Vagina (tissue), 2 donors: ENCODE measurements at places on chromosomes 5 and 9. TPM values are rescaled to one million over a fixed set of nuclear protein-coding genes. Genes with fewer than 3 reads are reported as not detected.

DNA sequence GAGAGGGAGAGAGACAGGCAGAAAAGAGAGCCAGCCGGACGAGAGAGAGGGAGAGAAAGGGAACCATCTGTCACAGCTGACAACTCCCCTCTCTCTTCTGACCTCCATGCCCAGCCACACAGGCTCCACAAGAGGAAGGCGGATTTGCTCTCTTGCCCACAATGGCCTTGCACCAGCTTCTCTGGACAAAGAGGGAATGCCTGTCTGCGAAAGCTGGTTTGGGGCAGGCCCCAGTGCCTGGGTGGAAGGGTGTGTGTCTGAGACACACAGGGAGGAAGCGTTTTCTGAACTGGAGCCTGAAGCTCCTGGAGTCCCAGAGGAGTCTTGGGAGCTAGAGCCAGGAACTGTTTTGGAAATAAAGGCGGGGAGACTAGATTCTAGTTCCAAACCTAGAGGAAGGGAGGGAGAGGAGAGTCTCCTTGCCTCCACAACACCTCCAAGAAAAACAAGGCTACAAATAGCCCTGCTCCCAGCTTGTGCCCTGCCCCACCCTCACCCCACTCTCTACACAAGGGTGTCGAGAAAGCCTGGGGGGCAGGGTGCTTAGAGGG, 12.5 kb downstream of the C1QTNF2 start:
- H3K4me3 ChIP-seq, result no peak overlapping the region
- H3K36me3 ChIP-seq, result no peaks in the 10 kb centered on the region
- peaks cover 25% of the 10 kb centered on the region for H3K4me1 ChIP-seq
- H3K27ac ChIP-seq, result peak overlapping the region; percentile 71

GRCh38 chr5:174493530-174493929, 230.9 kb upstream of the MSX2 start:
- no peak overlapping the region for H3K4me3 ChIP-seq
- H3K36me3 ChIP-seq, result no peaks in the 10 kb centered on the region
- H3K4me1 ChIP-seq, result no peaks in the 10 kb centered on the region
- no peak overlapping the region for H3K27ac ChIP-seq
- H3K27me3 ChIP-seq, result no peaks in the 10 kb centered on the region
- no peak for DNase-seq

Gene SLC28A3
- total RNA-seq, result 10.3 TPM

Gene SPACA9
- total RNA-seq, result 2.7 TPM

Gene CXCL14
- total RNA-seq, result 62.1 TPM

GRCh38 chr5:103896593-103896992, 334.0 kb upstream of the NUDT12 start:
- H3K4me1 ChIP-seq, result no peaks in the 10 kb centered on the region
- no peak for DNase-seq
- no peak overlapping the region for H3K27ac ChIP-seq

Gene CDH6
- 5.2 TPM for total RNA-seq

GRCh38 chr9:126347093-126347492, 20.5 kb downstream of the MVB12B start:
- H3K27ac ChIP-seq, result peak overlapping the region; percentile 37
- H3K36me3 ChIP-seq, result no peaks in the 10 kb centered on the region
- H3K4me1 ChIP-seq, result peaks cover 29% of the 10 kb centered on the region
- DNase-seq, result no peak
- no peak overlapping the region for H3K4me3 ChIP-seq

DNA sequence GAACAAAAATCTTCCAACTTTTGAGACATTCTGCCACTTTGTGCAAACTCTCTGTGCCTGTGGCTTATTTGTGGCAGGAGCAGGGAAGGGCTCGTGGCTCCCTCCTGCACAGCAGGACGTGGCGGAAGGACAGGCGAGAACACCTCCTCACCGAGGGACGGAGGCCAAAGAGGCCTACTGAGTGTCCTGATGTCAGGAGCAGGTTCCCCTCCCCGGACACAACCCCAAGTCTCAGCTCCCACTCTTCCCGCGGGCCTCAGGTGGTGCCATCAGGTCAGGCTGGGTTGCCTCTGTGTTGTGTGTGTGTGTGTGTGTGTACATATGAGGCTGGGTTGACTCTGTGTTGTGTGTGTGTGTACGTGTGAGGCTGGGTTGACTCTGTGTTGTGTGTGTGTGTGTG, 136.8 kb upstream of the LPCAT1 start:
- no peaks in the 10 kb centered on the region for H3K4me1 ChIP-seq
- H3K4me3 ChIP-seq, result no peak overlapping the region
- no peak for DNase-seq

DNA sequence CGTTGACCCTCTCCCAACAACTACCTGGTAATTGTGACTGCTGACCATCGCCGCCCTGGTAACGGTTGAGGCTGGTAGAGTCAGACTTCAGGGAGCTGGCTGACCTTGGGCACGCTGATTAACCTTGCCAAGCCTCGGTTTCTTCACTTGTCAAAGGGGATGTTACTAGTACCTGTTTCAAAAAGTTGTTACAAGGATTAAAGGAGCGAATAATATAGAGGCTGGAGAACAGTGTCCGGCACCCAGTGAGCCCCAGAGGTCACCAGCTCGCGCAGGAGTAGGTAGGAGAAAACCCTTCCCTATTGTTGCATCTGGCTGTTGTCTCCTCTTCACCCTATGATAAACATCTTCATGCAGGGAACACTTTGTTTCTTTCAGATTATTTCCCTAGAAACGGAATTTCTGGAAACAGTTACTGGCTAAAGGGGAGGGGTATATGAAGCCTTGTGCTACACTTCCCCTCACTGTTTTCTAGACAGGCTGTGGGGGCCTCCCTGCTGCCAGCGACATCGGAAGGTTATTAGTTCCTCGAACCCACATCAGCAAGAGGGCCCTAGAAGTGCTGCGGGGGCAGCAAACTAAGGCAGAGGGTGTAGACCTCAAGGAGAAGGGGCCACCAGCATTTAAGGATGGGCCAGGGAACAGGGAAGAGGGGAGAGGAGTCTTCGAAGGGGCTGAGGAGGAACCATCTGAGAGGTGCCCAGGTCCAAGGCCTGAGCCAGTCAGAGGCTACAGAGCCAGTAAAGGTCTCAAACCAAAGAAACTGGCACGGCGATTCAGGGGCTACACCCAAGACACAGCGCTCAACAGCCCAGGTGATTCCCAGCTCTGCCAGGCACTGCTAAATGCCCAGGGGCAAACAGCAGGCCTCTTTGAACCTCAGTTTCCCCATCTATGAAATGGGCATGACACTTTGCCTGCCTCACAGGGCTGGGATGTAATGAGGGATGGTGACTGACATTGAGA, 37.6 kb downstream of the HRH2 start:
- no peak overlapping the region for H3K27ac ChIP-seq
- no peak overlapping the region for H3K4me3 ChIP-seq
- DNase-seq, result no peak
- no peaks in the 10 kb centered on the region for H3K4me1 ChIP-seq
- H3K27me3 ChIP-seq, result no peaks in the 10 kb centered on the region

Gene TCF7
- total RNA-seq, result 1.7 TPM

- H3K4me1 ChIP-seq, result no peaks in the 10 kb centered on the region
- H3K27me3 ChIP-seq, result no peaks in the 10 kb centered on the region
- no peak overlapping the region for H3K4me3 ChIP-seq
- no peak overlapping the region for H3K27ac ChIP-seq
- H3K36me3 ChIP-seq, result peaks cover 40% of the 10 kb centered on the region
Observed at GRCh38 chr9:120571443-120572257, 8.3 kb downstream of the CDK5RAP2 start.

Gene WNT8A
- not detected for total RNA-seq

DNA sequence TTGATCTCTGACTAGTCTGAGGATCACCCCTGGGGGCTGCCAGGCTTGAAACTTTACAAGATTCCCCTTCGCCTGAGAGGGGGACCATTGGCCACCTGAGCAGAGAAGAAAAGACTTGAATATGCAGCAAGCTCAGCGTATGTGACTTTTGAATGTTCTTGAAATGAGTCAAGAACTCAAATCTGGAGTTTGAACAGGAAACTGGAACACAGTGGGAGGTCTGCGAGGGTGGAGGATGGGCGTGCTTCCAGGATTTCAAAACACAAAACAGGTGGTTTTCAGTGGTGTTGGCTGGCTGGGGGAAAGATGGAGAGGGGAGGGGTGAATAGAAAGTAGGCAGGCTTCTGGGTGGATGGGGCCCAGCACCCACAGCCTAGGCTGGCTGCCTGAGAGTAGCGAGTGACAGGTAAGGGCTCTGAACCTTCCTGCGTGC, 40.6 kb downstream of the TMEM174 start:
- H3K36me3 ChIP-seq, result no peaks in the 10 kb centered on the region
- H3K27me3 ChIP-seq, result peaks cover 4% of the 10 kb centered on the region
- no peak overlapping the region for H3K4me3 ChIP-seq
- H3K27ac ChIP-seq, result no peak overlapping the region
- H3K4me1 ChIP-seq, result peaks cover 12% of the 10 kb centered on the region

GRCh38 chr9:36900856-36901220, 133.2 kb downstream of the PAX5 start:
- H3K27ac ChIP-seq, result no peak overlapping the region
- H3K4me1 ChIP-seq, result peaks cover 6% of the 10 kb centered on the region
- no peaks in the 10 kb centered on the region for H3K27me3 ChIP-seq
- no peak for DNase-seq

- no peak overlapping the region for H3K4me3 ChIP-seq
- no peak overlapping the region for H3K27ac ChIP-seq
- peaks cover 20% of the 10 kb centered on the region for H3K4me1 ChIP-seq
Observed at GRCh38 chr5:134406390-134406789, 5.3 kb downstream of the CDKN2AIPNL start.

DNA sequence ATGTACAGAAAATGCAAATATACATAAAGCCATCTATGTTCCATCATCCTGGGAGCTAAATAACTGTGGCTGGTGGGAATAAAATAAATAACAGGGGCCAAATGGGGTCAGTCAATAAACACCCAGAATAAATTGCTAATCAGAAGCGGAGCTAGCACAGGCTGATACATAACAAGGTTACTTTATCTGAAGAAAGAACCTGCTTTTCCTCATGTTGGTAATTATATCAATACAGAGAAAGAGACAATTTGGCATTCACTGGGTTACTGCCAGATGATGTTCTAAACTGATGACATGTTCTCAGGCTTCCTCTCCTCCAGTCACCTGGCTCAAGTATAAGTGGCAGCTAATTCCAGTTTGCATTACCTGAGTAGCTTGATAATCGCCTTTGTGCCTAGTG, 144.9 kb upstream of the CD180 start:
- H3K36me3 ChIP-seq, result no peaks in the 10 kb centered on the region
- H3K4me3 ChIP-seq, result no peak overlapping the region
- DNase-seq, result no peak

GRCh38 chr5:138011991-138012390, 20.9 kb downstream of the FAM13B start:
- no peak overlapping the region for H3K4me3 ChIP-seq
- H3K4me1 ChIP-seq, result no peaks in the 10 kb centered on the region
- H3K27ac ChIP-seq, result no peak overlapping the region
- no peaks in the 10 kb centered on the region for H3K27me3 ChIP-seq

GRCh38 chr5:116462500-116462899, 112.1 kb downstream of the SEMA6A start:
- no peak for DNase-seq
- peaks cover 14% of the 10 kb centered on the region for H3K36me3 ChIP-seq
- no peak overlapping the region for H3K4me3 ChIP-seq
- no peak overlapping the region for H3K27ac ChIP-seq

- no peaks in the 10 kb centered on the region for H3K36me3 ChIP-seq
- no peaks in the 10 kb centered on the region for H3K27me3 ChIP-seq
- no peaks in the 10 kb centered on the region for H3K4me1 ChIP-seq
Observed at GRCh38 chr9:116115761-116116353, 37.7 kb upstream of the PAPPA start.

DNA sequence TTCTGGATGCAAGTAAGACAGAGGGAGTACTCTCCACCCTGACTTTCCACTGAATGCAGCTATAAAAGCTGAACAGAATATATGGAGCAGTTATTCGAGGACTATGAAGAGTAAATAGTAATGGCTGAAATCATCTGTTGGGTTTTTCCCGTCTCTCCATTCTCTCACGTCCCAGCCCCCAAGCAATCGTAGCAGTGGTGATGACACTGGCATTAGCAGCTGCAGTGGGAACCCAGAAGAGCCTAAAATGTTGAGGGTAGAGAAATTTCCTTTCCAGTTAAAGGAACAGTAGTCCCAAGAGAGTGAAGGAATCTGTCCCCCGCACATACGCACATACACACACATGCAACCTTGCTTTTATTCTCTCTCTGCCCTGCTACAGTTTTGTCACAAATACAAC, 33.2 kb downstream of the MED27 start:
- no peak overlapping the region for H3K27ac ChIP-seq
- DNase-seq, result no peak
- H3K4me1 ChIP-seq, result no peaks in the 10 kb centered on the region
- H3K36me3 ChIP-seq, result no peaks in the 10 kb centered on the region

- no peak overlapping the region for H3K27ac ChIP-seq
- H3K4me3 ChIP-seq, result no peak overlapping the region
- DNase-seq, result no peak
- H3K36me3 ChIP-seq, result no peaks in the 10 kb centered on the region
- H3K27me3 ChIP-seq, result no peaks in the 10 kb centered on the region
Observed at GRCh38 chr5:36443941-36444340, 142.2 kb upstream of the RANBP3L start.

DNA sequence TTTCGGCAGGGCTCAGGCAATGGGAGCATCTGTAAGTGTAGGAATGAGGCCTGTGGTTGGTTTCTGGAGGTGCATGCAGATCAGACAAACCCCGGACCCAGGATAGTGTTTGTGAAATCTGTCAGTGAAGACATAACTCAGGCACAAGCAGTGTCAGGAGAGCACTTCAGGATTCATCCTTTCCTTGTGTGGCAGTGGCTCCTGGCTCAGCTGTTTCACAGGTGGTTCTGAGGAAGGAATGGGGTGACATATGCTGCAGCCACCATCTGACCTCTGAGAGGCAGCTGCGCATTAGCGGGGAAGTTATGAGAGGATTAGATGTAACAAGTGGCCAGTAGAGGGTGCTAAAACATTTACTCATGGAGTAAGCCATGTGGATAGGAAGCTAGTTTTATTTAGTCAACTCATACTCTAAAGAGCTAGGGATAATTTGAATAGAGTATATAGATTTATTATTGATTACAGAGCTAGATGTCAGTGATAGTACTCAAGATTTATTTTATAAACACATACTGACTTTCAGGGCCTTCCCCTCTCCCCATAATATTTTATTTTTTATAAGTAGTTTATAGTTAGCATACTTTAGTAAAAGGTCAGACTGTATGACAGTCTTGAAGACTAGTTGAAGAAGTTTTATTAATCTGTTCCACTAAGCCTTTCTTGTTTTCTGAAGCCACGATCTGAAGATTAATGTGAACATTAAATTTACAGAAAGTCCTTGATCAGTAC, 28.4 kb downstream of the NNT start:
- no peaks in the 10 kb centered on the region for H3K36me3 ChIP-seq
- no peak for DNase-seq
- no peaks in the 10 kb centered on the region for H3K27me3 ChIP-seq
- peaks cover 28% of the 10 kb centered on the region for H3K4me1 ChIP-seq
- H3K4me3 ChIP-seq, result no peak overlapping the region

DNA sequence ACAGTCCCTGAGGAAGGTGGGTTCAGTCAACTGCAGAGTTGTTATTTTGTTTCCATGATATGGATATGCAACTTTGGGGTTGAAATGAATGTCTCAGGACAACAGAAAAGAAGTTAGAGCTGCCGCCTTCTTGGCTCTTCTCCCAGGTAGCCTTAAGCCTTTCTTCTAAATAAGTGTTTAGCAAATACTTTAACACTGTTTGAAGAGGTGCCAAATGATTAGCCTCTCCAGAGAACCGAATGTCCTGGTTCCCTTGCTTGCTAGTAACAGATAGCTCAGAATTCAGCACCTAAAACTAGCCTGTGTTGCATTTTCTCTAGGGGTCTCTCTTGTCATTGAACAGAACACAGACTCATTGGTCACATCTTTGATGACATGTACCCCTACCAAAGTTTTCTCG, 127.7 kb upstream of the PIK3R1 start:
- H3K4me3 ChIP-seq, result no peak overlapping the region
- H3K36me3 ChIP-seq, result no peaks in the 10 kb centered on the region
- no peak for DNase-seq
- no peak overlapping the region for H3K27ac ChIP-seq
- peaks cover 26% of the 10 kb centered on the region for H3K4me1 ChIP-seq
